Stimulated activated CD8-positive, alpha-beta memory T cell treated with anti-CD3 and anti-CD28 coated beads, Interleukin-7, amount 100 ng/mL, for 1 hour (primary cell): ENCODE measurements at places on chromosomes 1 and 21.

GRCh38 chr1:62841587-62842169 is 57.7 kb downstream of the ATG4C start:
- DNase-seq = no peak

DNA sequence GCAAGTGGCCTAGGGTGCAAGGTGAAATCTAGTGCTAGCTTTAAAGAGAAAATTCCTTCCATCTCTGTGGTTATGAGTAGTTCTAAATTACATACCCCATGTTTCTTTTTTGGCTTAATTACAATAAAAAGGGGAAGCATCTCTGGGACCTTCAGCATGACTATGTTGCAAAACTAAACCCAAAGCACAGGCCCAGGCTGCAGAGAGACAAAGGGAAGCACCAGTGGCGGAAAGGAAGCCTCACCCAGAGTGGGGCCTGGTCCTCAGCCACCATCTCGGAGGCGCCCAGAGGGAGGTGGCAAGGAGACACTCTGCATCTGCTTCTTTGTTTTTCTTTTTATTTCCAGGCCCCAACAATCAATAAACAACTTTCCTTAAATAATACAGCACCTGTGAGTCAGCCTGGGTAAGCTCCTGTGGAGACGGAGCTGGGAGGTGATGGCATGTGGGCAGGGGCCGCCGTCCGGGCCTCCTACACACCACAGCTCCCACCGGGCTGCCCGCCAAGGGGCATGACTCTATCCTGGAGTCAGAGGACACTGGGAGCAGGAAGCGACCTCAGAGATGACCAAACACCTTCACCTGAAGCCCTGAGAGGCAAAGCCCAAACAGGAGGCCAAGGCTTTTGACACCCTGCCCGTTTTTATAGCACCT is 21.7 kb downstream of the ITPKB start:
- DNase-seq = no peak

- no peak for DNase-seq
Measured at GRCh38 chr1:7558041-7558461, 213.0 kb upstream of the VAMP3 start.

DNA sequence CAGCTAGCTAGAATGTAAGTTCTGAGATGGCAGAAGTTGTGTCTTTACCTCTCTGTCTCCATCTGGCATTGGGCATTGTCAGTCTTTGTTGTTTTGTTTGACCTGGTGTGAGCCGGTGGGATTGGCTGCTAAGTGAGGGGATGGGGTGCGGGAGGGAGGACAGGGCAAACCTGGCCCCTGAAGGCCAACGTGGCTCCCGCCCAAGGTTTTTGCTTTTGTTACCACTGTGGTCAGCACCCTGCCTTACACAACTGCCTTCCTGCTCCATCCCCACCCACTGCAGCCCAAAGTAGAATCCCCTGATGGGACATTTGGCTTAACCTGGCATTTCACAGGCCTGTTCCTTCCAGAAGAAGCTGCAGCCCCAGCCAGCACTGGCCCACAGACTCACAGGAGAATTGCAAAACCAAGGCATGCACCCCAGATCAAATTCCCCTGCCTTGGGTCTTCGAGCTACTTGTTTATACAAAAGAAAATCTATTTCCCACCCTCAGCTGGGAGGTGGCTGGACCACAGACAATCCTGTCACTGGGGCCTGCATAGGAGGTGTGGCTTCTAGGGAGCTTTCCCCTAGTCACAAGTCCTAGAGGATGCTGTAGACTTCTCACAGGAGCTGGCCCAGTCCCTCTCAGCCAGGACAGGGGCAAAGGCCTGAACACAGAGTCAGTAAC is 147.5 kb downstream of the TRABD2B start:
- DNase-seq = no peak

DNA sequence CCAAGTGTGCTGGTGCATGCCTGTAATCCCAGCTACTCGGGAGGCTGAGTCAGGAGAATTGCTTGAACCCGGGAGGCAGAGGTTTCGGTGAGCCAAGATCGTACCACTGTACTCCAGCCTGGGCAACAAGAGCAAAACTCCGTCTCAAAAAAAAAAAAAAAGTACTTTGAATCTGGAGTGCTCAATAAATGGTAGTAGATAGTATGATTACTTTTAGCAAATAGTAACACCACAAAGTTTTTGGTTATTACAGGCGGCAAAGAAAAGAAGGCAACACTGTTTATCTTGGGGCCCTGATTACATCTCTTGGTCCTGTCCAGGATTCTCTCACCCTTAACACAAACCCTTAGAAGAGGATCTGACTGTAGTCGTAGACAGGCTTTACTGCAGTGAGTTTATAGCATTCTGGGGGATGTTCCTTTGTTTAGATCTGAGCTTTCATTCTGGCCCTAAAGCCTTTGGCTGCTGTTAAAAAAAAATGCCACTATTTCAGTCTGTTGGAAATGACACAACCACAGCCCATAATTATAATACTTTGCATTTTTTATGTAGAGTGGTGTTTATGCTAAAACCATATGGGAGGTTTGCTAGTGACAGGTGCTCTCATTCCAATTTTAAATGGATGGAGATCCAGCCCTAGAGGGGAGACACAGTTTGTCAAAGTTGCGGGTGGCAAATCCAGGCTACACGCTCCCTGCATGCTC is 79.7 kb upstream of the SLC2A1 start:
- no peak for DNase-seq

DNA sequence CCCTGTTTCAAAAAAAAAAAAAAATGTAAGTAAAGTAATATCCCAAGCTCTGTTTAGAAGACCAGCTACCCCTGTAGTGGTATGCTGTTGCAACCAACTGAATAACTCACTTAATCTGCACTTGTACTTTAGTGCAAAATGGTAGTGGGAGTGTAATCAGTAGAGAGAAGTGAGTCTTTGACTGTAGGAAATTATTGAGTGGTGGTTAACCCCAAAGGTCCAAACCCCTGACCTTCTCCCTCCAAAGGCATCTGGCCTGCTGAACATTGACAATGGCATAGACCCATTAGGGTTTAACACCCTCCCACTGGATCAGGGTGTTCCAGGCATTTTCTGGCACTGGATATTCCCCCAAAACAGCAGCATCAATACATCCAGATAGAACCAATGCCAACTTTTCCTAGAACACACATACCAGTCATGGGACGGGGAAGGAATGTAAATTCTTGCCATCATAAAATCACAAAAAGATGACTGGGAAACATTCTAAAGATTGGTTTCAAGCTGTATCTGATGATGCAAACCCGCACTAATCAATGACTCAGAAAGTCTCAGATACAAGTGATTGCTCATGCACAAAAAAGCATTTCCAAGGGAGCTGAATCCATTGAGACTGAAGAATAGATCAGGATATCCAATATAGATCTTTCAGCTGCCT is 110.3 kb downstream of the MRPL39 start:
- no peak for DNase-seq

DNA sequence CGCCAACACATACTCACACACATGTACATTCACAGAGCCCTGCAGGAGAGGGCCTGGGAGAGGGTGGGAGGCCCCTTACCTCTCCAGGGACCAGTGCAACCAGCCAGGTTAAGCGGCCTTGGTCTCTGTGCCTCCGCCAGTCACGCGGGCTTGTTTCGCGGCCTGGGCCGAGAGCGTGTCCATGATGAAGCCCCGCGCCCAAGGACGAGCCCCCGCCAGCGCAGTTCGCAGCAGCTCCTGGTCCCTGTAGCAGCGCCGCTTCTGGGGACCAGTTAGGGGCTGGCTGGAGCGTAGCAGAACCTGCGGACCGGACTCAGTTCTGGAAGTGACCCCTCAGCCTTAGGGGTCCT is 7.3 kb upstream of the FAM167B start:
- DNase-seq = no peak
